ENCODE measurements at places on chromosomes 12 and 14.
A peak's percentile ranks its signal among the peaks of the same experiment; 100 is the strongest.

DNA sequence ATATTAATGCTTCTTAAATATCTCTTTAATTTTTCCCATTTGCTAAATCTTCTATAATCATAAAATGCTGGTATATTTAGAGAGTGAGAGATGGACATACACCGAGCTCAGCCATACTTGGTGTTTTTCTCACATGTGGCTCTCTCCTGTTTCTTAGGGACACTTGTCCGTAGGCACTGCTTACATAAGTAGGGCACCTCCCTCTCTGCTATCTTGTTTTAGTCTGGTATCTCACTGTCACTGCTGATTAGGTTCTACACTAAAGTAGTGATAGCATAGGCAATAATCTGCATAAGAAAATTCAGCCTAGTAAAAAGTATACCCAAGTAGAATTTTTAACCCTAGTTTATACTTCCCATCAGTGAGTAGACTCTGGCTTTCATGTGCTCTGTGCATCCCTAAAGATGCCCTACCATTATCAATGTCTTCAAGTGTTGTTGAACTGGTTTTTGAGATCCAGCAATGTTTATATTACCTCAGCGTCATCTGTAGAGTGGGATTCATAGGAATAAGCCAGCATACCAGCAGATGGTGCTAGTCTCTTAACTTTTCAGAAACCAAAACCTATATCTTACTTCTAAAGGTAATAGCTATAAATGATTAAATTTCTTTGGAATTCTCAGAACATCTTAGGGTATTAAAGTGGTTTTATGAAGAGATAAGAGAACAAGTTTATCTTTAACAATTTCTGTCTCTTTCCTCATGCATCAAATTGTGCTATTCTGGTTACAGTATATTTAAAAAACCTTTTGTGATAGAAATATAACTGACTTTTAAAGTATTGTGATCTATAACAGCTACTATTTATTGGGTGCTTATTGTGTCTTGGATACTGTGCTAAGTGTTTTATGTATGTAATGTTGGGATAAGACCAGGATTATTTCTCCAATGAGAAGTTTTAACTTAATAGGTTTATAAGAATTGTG lies 32.9 kb downstream of the ARID2 start:
- DNase-seq: peak; percentile 50

DNA sequence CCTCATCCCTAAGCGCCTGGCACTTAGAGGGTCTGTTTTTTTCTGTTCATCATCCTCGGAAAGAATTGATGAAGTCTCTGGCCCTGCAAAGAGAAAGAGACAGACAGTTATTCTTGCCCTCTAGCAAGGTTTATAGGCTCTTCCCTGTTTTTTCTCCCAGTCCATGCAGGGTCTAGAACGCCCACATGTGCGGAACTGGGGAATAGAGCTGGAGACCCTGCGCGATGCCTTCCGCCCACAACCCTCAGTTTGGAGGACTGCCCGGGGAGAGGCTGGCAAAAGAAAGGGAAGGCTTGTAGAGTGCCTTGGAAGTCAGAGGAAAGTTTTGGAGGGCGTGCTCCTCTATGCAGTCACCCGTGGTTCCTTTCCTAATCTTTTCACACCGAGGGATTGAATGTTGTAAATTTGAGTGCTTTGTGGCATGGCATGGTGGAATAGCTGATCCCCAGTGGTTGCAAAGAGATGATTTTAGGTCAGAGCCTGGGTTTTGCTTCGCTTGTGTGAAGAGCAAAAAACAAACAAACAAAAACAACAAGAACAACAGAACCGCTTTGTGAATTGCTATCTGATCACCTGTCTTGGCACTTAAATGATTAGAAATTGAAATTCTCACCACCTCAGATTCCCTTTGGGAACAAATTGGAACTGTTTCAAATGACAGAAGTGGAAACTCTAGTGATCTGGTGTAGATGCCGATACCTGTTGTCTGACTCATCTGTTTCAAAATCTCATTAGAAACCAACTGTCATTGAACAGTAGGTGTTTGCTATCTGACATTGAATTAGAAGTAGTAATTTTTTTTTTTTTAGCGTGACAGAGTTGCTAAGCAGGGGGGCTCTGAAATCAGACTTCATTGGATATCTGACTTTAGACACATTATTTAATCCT lies 947 bp downstream of the GAS2L3 start:
- DNase-seq: no peak

- no peak for DNase-seq
These were observed 1225.6 kb downstream of the VRK1 start for GRCh38 chr14:98022541-98023520.

- DNase-seq: no peak
These were observed 43.3 kb downstream of the AEBP2 start for GRCh38 chr12:19482551-19483109.

- DNase-seq: no peak
These were observed 21.6 kb downstream of the TGFB3 start for GRCh38 chr14:75960231-75960630.

DNA sequence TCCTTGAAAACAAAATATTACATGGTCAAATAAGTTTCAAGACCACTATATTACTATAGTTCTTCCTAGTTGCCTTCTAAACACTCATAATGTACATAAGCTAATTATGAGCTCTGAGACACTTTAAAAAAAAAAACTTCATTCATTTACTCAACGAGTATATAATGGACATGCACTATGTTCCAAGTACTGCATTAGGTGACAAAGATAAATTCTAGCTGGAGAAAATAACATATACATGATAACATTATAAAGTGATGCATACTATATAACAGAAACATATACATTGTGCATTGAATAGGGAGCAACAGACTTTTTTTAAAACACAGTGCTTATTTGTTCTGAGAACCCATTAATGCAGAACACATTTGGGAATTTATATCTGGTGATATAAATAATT lies 202.3 kb downstream of the NELL2 start:
- DNase-seq: no peak

DNA sequence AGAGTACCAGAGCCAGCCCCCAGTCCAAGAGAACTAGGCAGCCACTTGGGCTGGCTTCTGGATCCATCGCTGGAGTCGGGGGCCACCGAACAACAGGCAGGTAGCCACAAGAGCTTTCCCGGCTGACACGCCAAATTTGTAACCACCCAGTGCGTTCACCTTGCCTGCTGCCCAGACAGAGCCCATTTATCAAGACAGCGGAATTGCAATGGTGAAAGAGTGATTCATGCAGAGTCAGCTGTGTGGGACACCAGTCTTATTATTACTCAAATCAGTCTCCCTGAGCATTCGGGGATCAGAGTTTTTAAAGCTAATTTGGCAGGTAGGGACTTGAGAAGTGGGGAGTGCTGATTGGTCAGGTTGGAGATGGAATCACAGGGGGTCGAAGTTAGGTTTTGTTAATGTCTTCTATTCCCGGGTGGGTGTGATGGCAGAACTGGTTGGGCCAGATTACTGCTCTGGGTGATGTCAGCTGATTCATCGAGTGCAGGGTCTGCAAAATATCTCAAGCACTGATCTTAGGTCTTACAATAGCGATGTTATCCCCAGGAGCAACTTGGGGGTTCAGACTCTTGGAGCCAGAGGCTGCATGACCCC lies 64.3 kb downstream of the PDE6H start:
- no peak for DNase-seq

DNA sequence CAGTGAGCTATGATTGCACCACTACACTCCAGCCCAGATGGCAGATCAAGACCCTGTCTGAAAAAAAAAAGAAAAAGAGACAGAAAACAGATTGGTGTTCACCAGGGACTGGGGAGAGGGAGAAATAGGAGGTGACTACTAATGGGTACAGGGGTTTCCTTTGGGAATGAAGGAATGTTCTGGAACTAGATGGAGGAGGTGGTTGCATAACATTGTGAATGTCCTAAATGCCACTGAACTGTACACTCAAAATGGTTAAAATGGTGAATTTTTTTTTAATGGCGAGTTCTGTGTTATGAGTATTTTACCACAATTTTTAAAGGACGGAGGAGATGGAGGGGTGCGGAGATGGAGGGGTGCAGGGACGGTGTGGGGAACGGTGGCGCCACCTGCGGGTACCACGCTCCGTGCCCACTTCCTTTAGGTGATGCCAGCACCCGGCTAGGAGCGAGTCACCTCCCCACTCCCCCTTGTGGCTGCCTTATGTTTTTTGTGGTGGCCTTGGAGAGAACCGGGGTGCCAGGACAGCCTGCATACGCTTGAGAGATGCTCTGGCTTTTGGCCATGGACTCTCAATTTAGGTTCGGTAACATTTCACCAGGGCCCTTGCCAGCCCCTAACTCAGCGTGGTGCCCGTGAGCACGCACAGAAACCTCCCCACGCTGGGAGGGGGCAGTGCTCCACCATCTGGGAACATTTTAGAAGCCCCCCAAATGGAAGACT lies 16.1 kb downstream of the UBC start:
- DNase-seq: no peak

- DNase-seq: no peak
These were observed 722.5 kb upstream of the ATXN7L3B start for GRCh38 chr12:73815072-73815645.

GRCh38 chr12:113056631-113057488 lies at the start of gene DTX1:
Gene DTX1, plus strand, starts transcription at chr12:113056730. Its CDS starts 1,463 bp downstream, at chr12:113058193.
- no peak for DNase-seq

- peak; percentile 58 for DNase-seq
These were observed 143.0 kb downstream of the EMP1 start for GRCh38 chr12:13339538-13339937.

DNA sequence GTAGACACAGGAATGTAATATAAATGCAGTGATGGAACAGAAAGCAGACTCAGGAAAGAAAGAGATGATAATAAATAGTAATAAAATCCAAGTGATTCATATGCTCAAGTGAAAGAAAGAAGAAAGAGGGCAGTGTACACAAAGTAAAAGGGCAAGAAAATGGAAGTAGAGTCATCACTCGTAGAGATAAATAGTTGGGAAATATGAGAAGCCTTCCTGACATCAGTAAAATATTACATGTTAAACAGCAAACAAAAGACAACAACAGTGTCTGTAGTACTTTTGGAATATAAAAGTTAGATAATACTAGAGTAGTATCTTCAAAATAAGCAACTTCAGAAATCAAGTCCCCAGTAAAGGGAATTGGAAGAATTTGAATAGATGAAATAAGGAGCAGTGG lies 412.3 kb downstream of the RAD51B start:
- no peak for DNase-seq

DNA sequence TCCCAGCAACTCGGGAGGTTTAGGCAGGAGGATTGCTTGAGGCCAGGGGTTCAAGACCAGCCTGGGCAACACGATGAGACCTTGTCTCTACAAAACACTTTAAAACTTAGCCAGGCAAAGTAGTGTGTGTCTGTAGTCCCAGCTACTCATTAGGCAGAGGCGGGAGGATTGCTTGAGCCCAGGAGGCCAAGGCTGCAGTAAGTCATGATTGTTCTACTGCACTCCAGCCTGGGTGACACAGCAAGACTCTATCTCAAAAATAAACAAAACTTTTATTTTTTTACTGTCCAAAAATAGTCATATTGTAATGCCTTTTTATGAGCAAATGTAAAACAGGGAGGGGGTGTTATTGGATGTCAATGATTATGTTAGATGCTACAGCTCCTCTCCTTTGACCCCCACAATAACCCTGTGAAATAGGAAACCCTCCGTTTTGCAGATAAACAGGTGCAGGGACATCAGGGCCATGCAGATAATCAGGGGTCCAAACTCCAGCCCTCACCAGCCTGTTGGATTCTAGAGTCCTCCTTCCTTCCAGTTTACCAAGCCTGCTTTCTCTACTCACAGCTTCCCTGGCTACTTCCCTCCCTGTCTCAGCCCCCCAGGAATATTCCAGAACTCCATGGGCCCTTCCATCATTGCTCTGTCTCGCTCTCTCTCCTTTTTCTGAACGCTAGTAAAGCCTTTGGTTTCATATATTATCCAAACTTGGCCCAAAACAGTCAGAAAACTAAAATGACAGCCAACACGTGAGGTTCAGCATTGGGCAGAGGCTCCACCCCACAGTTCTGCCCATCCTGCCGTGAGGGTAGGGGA lies 5.9 kb upstream of the FBLN5 start:
- DNase-seq: no peak

DNA sequence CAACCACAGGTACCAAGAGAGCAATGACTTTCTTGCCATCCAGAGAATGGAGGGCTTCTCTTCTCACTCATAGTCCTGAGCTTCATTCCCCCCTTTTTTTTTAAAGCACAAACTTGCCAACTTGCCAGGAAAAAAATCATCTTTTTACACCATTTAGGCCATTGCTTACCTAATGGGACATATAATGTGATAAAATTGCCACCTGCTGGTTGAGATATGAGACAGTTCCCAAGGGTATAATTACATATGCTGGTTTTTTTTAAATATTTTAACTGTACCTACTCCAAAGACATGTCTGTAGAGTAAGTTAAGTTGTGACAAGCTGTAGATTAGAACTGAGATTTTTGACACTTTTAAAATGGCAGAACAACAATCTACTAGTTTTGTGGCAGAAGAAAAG lies 519.1 kb upstream of the SEL1L start:
- no peak for DNase-seq

DNA sequence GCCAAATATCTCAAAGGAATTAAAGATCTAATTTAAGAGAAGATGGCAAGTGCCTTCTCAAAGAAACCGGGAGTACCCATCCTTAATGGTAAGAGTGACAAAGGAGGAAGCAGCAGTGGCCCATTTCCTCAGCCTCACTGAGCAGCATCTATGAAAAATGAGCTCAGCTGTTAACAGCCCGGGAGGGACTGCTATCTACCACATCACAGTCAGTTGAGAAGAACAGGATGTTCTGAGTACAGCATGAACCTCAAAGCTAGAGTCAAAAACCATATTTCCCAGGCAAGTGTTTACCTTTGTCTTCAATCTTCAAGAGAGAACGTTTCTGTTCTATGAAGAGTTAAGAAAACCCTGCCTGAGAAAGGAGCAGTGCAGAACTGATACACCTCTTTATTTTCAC lies 115.0 kb downstream of the BTG1 start:
- no peak for DNase-seq

DNA sequence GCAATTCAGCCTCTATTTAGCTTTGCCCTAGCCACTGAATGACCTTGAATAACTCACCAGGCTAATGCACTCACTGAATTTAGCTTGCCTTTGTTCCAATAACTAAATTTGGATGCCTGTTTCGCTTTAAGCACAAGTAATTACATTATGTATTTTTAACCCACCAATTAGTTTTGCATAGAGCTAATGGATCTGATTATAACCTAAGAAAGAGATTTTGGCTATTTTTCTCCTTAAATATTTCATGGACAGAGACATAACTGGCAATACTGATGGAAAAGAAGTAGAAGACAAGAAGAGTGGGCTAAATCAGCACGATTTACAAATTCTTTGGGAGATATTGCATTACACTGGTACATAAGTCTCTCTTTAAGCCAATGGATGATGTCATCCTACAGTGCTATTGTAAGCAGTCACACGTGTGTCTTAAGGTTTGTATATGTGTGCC lies 85.7 kb downstream of the AKAP6 start:
- DNase-seq: peak; percentile 43

- no peak for DNase-seq
These were observed 114.5 kb downstream of the HMGA2 start for GRCh38 chr12:65938807-65939206.

- no peak for DNase-seq
These were observed 86.0 kb downstream of the SLCO1A2 start for GRCh38 chr12:21248679-21249078.

GRCh38 chr14:21723431-21724045 lies 49.9 kb upstream of the OR4E1 start:
- DNase-seq: no peak

GRCh38 chr14:100664841-100665510 lies 61.7 kb upstream of the DLK1 start:
- peak; percentile 40 for DNase-seq

- no peak for DNase-seq
These were observed 278.2 kb upstream of the RTL1 start for GRCh38 chr14:101181446-101182313.

Data from fibroblast of upper back skin (primary cell).